ENCODE measurements at places on chromosomes 13 and 19.

DNA sequence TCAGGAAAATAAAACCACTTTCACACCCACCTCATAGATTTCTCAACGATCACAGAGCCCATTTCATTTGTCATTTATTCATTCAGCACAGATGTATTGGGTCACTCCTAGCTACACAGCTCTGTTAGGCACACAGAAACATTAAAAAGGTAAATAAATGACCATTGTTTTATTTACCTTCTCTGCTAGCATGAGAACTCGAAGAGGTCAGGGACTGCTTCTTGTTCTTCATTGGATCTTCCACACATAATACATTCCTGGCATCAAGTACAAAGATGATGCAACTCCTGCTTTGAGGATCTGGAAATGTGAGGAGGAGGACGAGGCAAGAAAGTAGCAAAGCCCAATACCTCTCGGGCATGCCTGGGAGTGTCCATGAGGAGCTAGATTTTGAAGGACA lies 168.1 kb downstream of the RBM26 start:
- DNase-seq = no peak

GRCh38 chr19:45123440-45123850 lies 30.5 kb downstream of the PPP1R37 start:
- no peak for DNase-seq

- no peak for DNase-seq
Observed at GRCh38 chr13:71964491-71965100, 97.6 kb upstream of the DACH1 start.

- DNase-seq = no peak
Observed at GRCh38 chr19:47707135-47707925, 5.9 kb upstream of the EHD2 start.

DNA sequence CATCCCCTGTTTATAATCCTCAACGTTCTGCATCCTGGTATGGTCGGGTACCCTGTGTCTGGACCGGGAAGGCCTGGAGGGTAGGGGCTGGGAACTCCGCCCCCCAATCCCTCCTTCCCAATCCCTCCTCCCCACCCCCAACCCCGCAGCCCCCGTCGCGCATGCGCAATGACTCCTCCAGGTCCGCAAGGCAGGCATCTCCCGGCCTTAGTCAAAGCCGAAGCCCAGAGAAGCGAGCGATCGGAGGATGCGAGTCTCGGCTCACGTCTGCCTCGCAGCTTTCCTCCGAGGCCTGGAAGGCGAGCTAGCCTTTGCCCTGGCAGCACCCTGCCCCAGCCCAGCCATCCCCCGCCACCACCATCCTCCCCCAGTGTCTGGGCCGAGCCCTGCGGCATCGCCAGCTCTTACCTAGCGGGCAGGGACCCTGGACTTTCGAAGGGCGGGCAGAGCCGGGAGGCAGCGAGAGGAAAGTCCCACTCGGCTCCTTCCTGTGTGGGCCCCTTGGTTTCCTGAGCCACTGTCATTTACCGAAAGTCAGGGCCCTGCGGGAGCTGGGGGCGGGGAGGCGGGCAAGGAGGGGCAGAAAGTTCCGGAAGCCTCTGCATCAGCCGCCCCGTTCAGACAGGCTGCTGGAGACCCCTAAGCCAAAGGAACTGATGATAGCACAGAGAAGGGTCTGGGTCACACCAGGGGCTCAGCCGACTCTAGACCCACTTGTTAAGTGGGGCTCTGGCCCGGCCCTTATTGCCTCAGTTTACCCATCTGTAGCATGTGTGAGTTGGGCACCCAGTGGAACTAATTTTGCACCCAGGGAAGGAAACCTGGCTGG lies at the start of gene JAK3:
TSS of gene JAK3 (minus strand) at position 445 of the 829 bp plus-strand sequence. CDS start 3,565 bp downstream, outside the sequence.
- DNase-seq = no peak

DNA sequence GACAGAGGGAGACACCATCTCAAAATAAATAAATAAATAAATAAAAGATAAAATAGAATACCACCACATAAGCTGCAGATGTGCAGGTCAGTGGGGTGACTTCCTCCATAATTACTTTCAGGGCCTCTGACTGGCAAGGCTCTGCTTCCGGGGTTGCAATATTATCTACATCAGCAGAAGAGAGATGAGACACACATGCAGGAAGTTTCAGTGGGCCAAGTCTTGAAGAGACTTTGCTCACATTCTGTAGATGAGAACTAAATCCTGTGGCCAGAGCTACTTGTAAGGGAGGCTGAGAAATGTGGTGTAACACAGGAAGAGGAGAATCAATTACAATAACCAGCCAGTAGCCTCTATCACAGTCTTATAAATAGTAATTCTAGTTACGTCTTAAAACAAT lies 89.9 kb upstream of the MAB21L1 start:
- no peak for DNase-seq

GRCh38 chr13:42101821-42102585 lies 53.6 kb downstream of the DGKH start:
- no peak for DNase-seq

DNA sequence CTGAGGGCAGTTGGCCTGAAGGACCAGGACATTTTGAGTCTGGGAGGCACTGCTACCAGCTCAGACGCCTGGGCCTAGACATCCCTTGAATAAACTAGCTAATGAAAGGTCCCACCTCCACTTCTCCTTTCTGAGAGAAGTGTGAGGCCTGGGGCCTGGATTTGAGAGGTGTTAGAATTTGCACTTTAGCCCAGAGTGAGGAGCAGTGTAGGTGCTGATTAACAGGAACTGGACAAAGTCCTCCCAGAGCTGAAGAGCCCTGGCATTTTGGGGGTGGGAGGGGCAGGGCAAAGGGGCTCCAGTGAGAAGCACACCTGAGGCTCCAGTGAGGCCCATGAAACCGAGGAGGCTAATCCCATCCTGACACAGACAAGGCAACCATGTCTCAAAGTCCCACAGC lies 15.2 kb upstream of the SLC1A5 start:
- no peak for DNase-seq

- DNase-seq = no peak
Observed at GRCh38 chr13:41654796-41655195, 197.4 kb downstream of the RGCC start.

- DNase-seq = no peak
Observed at GRCh38 chr13:52461265-52461664, 6.0 kb downstream of the CKAP2 start.

- no peak for DNase-seq
Observed at GRCh38 chr19:2374808-2375207, 14.7 kb downstream of the TMPRSS9 start.
